Esophagus muscularis mucosa (tissue), 4 donors: ENCODE measurements at places on chromosomes 7 and 10. TPM values are rescaled to one million over a fixed set of nuclear protein-coding genes. Genes with fewer than 3 reads are reported as not detected.

Gene CALN1
- total RNA-seq: under 0.01 TPM

GRCh38 chr7:122073635-122074034 is 70.4 kb downstream of the AASS start:
- DNase-seq: no peak

Gene DLX6
- not detected for total RNA-seq

DNA sequence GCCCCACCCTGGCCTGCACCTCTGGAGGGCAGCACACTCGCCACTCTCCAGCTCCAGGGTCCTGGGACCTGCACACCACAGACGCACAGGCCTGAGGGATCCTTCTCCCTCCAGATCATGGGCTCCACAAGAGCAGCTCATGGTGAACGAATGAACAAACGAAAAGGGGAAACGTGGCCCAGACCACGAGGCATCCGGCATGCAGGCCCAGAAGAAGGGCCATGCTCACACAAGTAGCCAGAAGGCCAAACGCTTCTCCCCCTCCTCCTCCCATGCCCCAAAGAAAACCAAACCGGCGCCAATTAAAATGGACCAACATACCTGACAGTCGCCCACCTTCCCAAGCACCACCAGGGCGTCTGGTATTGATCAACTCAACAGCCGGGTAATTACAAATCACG is 30.4 kb downstream of the MAD1L1 start:
- no peak for DNase-seq

- DNase-seq: no peak
Measured at GRCh38 chr10:24234784-24235183, 25.8 kb downstream of the KIAA1217 start.

Gene OPALIN
- total RNA-seq: not detected

Gene NUPR2
- total RNA-seq: not detected

GRCh38 chr10:71319800-71320392 is 837 bp downstream of the SLC29A3 start:
- no peak for DNase-seq

Gene IGFBP1
- total RNA-seq: not detected

- DNase-seq: no peak
Measured at GRCh38 chr10:82206831-82207230, 331.8 kb downstream of the NRG3 start.

GRCh38 chr10:29158066-29158465 is 130.8 kb upstream of the LYZL1 start:
- DNase-seq: no peak

DNA sequence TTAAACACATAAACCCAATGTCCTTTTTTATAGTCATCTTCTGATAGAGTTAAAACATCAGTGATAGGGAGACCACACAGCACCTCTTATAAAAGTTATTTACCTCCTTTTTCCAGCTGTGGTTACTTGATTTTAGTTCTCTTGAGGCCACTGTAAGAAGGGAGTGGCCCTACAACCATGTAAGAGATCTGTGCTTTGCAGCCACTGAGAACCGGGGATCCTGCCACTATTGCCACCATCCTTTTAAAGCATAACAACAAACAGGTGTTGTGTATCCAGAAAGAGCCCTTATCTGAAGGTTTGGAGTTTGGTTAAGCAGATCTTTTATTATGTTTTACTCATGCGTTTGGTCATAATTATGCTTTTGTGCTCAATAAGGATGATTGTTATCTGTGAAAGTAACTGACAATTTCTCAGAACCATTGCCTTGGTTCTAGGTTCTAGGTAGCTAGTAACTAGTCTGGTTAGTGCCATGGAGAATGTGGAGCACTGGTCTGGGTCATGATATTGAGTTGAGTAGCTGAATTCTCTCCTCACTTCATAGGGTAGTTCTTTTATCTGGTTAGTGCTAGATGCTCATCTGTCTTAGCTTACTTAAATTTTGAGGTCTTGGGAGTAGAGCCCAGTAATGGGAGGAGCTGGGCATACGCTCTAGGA is 56.5 kb downstream of the ST7 start:
- DNase-seq: no peak

DNA sequence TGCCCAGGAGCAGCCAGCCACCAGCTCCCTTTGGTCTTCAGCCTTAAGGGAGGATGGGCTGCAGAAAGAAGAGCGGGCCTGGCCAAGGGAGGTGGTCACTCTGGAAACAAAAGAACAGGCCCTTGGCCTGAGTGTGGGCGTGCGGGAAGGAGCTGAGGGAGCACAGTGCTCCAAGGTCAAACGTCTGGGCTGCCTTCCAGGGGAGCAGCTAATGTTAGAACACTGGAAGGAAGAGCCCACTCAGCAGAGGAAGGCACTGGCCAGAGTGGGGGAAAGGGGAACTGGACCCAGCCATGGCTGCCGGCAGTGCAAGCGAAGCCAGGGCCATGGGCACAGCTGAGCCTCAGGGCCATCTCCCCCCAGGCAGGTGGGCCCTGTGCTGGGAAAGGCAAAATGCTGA is 42.7 kb downstream of the FAM53B start:
- no peak for DNase-seq
